Stimulated activated CD4-positive, alpha-beta T cell treated with anti-CD3 and anti-CD28 coated beads, Interleukin-2, amount 100 ng/mL, for 24 hours (primary cell): ENCODE measurements at places on chromosomes 5 and 9.

DNA sequence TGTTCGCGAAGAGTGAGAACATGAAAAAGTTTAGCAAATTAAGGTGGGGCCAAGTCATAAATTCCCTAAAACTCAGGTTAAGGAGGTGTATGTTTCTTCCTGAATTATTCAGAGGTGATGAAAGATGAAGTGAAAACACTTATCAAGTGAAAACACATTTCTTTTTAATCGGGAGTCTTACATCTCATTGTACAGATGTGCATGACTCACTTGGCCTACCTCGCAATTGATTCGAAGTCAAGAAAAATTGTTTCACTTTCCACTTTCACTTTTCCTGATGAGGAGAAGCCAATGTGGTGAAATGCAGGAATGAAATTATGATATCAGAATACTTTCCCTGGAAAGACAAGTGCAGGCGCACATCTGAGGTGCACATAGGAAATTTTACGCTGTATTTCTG lies 78.7 kb downstream of the SLC25A46 start:
- DNase-seq = no peak

GRCh38 chr9:95494022-95494415 lies 22.8 kb downstream of the PTCH1 start:
- no peak for DNase-seq

- no peak for DNase-seq
Observed at GRCh38 chr9:84000186-84000585, 19.6 kb downstream of the RMI1 start.

DNA sequence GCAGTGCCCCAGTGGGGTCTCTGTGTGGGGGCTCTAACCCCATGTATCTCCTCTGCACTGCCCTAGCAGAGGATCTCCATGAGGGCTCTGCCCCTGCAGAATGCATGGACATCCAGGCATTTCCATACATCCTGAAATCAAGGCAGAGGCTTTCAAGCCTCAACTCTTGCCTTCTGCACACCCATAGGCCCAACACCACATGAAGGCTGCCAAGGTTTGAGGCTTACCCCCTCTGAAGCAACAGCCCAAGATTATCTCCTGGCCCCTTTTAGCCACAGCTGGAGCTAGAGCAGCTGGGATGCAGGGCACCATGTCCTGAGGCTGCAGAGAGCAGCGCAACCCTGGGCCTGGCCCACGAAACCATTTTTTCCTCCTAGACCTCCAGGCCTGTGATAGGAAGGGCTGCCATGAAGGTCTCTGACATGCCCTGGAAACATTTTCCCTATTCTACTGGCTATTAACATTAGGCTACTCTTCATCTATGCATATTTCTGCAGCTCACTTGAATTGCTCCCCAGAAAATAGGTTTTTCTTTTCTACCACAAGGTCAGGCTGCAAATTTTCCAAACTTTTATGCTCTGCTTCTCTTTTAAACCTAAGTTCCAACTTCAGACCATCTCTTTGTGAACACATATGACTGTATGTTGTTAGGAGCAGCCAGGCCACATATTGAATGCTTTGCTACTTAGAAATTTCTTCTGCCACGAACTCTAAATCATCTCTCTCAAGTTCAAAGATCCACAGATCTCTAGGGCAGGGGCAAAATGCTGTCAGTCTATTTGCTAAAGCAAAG lies 18.4 kb downstream of the NR3C1 start:
- no peak for DNase-seq

GRCh38 chr9:17166346-17166745 lies 31.5 kb downstream of the CNTLN start:
- no peak for DNase-seq

DNA sequence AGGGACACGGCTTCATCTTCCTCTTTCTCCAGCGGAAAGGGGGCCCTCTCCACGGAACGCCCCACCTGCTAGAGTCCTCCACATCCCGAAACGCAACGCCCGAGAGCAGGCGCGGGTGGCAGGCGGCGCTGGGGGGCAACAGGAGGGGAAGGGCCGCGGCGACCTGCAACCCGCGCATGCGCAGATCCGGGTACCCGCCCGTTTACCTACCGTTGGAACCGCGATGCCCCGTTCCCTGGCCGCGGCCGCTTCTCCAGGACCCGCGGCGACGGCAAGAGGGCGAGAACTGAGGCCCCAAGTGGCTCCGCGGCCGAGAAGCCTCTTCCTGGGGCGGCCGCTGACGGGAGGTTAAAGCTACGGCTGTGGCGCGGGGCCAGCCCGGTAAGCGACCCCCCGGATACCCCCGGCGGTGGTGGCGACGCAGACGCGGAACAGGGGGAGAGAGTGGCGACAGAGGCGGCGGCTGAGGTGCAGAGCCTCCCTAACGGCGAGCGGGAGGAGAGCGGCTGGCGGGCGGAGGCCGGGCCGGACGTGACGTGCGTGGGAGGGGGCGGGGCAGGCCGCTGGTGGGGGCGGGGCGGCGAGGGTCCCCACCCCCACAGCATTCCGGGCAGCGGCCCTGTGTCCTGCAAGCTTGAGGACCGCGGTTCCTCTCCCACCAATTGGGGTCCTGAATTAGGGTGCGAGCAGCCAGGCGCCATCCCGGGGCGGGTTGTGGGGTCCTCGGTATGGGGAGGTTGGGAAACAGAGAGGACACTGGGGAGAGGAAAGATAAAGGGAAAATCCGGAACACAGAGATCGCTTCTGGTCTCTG lies at the start of gene FAM13B:
FAM13B (minus strand) TSS at position 508 of the 814 bp plus-strand sequence. CDS start 13,968 bp downstream, outside the sequence.
- peak; percentile 79 for DNase-seq

- DNase-seq = no peak
Observed at GRCh38 chr5:127871503-127872153, 168.4 kb downstream of the CCDC192 start.

DNA sequence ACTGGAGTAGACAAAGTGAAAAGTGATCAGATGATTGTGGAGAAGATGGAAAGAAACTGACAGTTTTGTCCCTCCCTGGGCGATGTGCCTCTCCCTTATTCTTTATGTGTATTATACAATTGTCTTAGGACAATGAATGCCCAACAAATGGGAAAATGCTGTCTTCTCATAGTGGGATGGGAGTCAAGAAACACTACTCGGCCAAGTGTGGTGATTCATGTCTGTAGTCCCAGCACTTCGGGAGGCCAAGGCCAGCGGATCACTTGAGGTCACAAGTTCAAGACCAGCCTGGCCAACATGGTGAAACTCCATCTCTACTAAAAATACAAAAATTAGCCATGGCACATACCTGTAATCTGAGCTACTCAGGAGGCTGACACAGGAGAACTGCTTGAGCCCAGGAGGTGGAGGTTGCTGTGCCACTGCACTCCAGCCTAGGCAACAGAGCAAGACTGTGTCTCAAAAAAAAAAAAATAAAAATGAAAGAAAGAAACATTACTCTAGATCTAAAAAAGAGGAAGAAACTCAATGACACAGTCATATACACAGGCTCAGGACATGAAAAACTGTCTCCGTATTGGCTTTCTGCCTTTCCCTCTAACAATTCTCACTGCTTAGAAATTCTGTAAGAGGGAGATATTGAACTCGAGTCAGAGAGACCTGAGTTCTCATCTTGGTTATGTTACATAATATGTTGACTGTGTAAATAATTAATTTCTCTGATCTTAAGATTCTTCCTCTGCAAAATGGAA lies 67.9 kb upstream of the TARS1 start:
- no peak for DNase-seq

DNA sequence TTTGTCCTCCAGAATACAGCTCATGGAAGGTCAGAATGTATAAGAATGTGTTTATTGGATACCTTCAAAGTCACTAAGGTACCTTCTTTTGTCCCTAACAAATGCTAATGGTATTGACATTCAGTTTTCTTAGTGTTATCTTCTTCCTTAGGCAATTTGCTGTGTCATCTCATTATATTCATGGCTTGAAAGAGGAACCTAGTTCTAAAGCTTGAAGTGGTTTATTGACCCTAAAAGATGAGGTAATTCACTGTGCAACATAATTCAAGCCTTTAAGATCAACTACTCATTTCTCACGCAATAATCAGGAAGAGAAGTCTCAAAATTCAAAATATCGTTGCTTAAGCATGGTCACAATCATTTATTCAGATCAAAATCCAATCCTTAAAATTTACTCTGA lies 342.7 kb upstream of the RIOK2 start:
- no peak for DNase-seq

GRCh38 chr5:139658928-139659667 lies 10.9 kb downstream of the CXXC5 start:
- DNase-seq = no peak

- no peak for DNase-seq
Observed at GRCh38 chr9:104970271-104970987, 42.5 kb upstream of the ABCA1 start.

DNA sequence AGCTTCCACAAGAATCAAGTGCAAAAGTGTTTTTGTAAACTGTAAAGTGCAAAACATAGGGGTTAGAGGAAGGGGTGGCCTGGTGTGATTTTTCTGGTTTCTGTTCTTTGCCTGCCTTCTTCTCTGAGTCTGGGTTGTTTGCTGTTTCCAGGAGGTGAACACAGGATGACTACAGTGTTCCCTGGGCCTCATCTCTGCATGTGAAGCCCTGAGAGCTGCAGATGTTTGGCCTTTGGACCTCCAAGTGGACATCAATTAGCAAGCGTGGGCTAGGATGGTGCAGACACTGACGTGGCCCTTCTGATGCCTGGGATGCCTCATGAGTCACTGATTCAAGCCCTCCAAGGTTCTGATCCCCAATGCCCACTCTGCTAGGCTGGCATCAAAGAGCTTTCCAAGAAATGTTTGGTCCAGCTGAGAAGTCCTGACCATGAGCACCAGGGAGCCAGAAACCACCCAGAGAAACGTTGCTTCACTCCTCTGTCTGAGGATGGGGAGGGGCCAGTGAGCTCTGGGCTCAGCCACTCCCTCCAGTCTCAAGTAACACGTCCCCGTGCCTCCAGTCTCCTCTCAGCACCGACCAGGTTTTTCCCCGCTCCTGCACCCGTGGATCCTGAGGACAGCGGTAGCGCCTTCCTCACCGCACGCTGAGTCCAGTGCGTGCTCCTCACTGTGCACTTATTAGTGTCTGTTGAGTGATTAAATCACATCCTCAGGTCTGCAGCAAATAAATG lies 7.6 kb downstream of the IL9 start:
- no peak for DNase-seq

- DNase-seq = no peak
Observed at GRCh38 chr9:131722255-131722654, 17.6 kb downstream of the RAPGEF1 start.

- DNase-seq = no peak
Observed at GRCh38 chr9:81989700-81990099, 1.1 kb downstream of the SPATA31D1 start.

DNA sequence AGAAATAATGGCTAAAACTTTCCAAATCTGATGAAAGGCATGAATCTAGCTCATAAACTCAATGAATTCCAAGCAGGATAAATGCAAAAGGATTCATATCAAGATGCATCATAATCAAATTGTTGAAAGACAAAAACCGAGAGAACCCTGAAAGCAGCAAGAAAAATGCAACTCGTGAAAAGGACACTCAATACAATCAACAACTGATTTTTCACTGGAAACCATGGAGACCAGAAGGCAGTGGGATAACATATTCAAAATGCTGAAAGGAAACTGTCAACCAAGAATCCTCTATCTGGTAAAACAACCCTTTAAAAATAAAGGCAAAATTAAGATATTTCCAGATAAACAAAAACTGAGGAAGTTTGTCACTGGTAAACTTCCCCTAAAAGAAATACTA lies 9.5 kb downstream of the FBXL17 start:
- DNase-seq = no peak

- DNase-seq = no peak
Observed at GRCh38 chr5:161697001-161697400, 11.5 kb downstream of the GABRA6 start.
